ENCODE measurements at places on chromosomes 7 and 10.

GRCh38 chr7:149796287-149796860 is 23.0 kb upstream of the ZNF467 start:
- DNase-seq = no peak

DNA sequence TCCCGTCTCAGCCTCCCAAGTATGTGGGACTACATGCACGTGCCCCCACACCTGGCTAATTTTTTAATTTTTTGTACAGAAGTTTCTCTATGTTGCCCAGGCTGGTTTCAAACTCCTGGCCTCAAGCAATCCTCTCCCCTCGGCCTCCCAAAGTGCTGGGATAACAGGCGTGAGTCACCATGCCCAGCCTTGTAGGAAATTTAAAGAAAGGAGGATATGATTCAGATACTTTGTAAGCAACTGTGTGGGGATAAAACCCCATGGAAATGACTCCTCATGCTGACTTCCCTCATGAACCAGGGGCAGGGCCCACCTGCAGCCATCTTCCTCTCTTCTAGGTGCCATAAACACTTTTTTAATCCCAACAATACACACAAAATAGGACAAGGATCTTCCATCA is 50.2 kb downstream of the APBB1IP start:
- DNase-seq = no peak

DNA sequence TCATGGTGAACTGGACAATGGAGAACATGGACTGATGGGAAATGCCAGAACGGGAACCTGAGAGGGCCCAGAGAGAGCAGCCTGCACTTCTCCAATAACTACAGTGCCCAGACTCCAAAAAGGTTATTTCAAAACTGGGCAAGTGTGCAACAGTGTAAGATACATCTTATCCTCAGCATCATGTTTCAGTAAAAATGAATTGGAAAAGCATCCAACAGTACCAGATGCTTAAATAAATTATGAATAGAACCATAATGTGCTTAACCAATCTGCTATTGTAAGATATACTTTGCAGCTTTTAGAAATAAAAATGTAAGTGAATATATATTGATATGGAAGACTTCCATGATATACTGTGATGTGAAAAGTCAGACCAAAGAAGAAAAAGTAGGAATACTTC is 303.3 kb downstream of the GRID1 start:
- no peak for DNase-seq

DNA sequence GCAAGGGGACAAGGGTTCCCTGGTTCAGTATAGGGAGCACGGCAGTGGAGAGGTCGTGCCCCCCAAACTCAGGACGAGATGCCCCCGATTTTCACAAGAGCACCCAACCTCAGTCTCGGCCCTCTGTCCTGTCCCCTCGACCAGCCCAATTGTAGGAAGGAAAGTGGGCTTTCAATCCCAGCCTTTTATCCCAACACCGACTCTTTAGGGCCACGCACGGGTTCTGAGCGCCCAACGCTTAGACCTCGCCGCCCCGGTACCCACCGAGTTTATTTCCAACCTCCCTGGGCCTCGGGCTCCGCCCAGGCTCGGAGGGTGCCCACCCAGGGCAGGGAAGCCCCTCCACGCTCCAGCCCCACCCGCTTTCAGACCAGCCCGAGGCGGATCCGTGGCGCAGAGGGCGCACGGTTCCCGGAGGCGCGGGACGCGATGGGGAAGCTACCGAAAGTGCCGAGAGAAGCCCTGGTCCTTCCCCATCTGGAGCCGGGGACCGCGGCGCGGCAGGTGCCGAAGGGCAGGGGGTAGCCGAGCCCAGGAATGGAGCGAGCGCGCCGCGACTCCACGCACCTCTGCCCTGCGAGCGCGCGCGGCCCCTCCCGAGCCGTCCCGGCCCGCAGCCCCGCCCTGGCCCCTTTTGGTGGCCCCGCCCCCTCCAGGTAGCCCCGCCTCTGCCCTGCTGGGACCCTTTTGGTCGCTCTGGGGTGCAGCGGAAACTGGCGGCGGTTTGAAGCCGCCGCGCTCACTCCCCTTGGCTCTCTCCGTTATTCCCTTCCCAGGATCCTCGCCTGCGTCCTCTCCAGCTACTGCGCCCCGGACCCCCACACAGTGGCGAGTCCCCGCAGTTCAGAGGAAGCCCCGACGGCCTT is 20.4 kb downstream of the GRID2IP start:
- DNase-seq = peak; percentile 65

GRCh38 chr10:4721999-4722753 is 103.8 kb upstream of the AKR1E2 start:
- DNase-seq = no peak

DNA sequence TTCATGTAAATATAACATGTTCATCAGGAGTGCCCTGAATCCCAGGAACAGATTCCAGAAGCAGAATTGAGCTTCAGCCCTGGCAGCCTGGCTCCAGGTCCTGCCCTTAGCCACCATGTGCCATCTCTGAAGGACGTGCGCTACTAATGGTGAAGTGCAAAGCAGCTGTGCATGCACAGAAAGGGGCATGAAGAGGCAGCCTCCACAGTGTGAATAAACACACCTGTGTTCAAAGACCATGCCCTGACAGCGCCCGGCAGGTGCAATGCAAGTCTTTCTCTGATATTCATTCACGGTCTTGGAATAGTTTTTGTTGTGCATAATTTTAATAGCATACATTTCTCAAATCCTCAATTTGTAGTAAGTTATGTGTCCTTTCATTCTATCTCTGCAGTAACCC is 250.4 kb upstream of the TCERG1L start:
- no peak for DNase-seq

DNA sequence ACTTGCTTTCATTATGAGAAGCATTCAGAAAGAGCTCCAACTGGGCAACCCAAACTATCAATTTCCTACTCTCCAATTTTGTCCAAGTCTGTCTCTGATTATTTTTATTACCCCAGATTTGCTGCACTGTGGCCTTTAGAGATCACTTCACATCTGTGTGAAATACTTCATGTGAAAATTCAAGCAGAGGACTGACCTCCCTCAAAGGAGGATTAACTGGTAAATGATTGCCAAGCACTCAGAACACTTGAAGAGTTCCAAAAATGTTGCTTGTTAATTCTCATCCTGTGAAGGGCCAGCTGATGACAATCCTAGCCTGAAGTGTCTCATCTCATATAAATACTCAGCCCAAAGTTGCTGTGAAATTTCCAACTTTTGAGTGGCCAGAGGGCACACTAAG is 182.8 kb upstream of the DGKB start:
- DNase-seq = no peak

DNA sequence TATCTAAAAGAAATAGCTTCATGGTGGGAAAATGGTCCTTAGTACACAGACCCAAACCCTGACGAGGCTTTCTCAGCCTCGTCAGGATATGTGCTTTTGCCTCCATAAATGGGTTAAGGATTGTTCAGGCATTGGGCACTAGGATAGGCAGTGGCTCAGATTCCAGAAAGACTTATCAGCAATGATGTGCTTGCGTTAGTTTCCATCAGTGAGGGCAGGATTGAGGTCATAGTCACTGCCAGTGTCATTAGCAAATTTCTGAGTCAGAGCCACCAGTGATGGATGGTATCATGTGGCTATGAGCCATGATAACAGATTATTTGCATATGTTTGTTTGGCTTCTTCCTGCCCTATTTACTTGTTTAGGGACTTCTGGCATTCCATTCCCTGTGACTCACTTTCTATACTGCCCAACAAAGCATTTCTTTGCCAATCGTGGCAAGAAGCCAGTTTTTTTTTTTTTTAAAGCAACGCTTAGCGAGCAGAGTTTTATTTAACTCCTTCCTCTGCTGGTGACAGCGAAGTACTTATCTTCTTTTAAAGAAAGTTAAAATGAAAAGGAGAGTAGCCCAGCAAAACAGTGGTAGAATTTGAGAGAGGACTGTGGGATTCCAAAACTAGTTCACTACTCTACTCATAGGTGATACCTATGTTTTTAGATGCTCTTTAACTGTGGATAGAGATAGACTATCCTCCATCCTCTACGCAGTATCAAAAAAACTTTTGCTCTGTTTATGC is 44.4 kb downstream of the MYPN start:
- no peak for DNase-seq

DNA sequence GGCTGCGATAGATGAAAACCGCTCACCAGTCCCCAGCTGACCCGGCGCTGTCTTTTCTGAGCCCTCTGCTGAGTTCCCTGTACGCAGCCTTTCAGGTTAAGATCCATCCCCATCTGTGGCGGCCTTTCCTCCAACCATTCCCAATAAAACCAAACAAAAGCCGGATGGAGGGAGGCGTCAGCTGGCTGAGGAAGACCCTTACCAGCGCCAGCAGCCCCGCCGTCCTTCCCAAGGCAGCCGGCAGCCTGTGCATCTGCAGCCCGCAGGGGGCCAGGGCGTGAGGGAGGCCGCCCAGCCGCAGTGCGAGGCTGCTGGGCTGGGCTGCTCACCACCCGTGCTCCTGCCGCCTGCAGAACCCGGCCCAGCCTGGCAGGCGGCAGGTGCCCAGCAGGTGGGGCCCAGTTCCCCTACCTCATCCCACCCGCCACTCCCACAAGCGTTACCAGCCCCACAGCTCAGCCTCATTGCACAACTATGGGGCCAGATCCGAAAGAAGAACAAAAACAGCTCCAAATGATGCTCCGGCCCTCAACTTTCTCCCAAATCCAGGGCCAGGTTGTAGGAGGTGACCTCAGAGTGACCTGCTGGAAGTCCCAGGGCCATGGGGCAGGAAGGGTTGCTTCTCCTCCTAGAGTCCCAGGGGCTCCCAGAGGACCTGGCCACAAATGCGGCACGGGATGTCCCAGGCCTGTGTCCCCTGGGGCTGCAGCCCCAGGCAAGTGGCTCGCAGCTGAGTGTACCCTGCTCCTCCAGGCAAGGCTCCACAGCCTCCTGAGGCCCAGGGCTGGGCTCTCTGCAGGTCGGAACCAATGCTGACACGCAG is 23.8 kb downstream of the PAPOLB start:
- DNase-seq = no peak

DNA sequence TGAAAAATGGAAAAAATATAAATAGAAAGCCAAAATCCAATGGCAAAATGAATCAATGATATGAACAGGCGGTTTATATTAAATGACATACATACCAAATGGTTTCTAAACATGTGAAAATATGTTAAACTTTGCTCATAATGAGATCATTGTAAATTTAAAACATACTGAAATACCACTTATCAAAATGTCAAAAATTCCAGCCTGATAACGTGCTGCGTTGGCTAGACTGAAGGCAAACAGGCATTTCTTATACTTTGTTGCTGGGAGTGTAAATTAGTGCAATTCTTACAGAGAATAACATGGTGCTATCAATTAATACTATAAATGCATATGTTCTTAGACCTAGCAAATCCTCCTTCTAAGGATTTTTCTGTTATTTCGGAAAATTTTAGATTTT is 225.8 kb upstream of the FAM3C start:
- DNase-seq = no peak

DNA sequence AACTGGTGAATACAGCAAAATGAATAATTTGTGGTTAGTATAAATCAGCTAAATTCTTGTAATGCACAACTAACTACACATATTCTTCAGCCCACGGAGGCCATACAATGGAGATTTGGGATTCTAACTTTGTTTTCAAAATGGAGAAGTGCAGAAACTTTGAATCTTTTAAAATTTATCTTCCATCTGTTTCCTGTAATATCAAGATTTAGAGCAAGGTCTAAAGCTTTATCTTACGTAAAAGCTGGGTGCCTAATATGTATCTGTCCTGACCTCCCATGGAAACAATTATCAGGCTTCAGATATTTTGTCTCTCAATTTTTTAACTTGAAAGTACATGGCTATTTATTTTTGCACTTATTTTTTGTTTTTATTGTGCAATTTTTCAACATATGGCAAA is 5.0 kb upstream of the AHR start:
- DNase-seq = no peak

DNA sequence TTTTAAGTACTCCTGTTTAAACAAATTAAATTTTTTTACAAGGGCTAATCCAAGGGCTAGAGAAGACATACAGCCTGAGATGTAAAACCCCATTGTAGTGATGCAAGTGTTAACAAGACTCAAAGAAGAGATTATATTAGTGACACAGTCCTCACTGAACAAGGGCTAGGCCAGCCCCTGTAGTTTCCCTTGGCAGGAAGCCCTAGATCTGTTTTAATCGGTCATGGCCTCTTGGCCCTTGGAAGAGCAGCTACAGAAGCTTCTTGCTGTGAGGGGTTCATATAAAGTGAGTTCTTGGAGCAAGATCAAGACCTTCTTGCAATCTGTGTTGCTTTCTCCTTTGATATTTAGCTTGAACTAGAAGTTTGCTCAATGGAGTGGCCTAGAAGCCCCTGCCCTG is 1339.4 kb downstream of the XPNPEP1 start:
- DNase-seq = no peak

GRCh38 chr10:79127151-79127961 is 58.6 kb downstream of the ZMIZ1 start:
- DNase-seq = no peak

GRCh38 chr7:158043551-158044481 is 543.8 kb downstream of the PTPRN2 start:
- no peak for DNase-seq

GRCh38 chr10:126759531-126759930 is 89.0 kb upstream of the C10orf90 start:
- DNase-seq = no peak

- DNase-seq = no peak
Observed at GRCh38 chr7:15798081-15798480, 111.6 kb upstream of the MEOX2 start.

DNA sequence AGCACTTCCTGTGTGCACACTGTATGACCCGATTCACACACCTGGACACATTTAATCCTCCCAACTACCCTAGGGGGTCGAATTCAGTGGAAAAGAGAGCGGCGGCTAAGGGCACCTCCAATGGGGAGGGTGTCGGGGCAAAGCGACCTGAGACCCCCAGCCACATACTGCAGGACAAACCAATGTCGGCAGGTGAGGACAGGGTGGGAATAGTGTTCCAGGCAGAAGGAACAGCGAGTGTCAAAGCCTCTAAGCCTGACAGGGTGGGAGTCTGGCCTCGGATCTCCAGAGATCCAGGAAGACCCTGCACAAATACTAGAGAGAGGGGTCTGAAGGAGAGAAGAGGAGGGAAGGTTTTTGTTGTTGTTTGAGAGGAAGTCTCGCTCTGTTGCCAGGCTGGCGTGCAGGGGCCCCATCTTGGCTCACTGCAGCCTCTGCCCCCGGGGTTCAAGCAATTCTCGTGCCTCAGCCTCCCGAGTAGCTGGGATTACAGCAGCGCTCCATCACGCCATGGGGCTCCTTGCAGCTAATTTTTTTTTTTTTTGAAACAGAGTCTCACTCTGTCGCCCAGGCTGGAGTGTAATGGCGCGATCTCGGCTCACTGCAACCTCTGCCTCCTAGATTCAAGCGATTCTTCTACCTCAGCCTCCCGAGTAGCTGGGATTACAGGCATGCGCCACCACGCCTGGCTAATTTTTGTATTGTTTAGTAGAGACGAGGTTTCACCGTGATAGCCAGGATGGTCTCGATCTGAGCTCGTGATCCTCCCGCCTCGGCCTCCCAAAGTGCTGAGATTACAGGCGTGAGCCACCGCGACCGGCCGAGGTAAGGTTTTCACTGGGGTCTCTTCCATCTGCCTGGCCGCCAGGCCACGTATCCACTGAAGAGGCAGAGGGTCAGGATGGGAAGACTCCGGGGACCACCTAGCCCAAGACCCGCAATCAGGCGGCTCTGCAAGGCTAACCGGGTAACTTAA is 1.2 kb upstream of the ARPC1B start:
- no peak for DNase-seq

GRCh38 chr10:8444630-8445029 is 390.1 kb downstream of the GATA3 start:
- DNase-seq = peak; percentile 10

- DNase-seq = no peak
Observed at GRCh38 chr7:27302590-27302989, 60.0 kb downstream of the EVX1 start.

- no peak for DNase-seq
Observed at GRCh38 chr10:71763352-71764127, 9.8 kb downstream of the VSIR start.

- DNase-seq = no peak
Observed at GRCh38 chr10:13315361-13315760, 15.5 kb upstream of the PHYH start.

Data from stimulated activated CD8-positive, alpha-beta memory T cell treated with anti-CD3 and anti-CD28 coated beads, Interleukin-7, amount 100 ng/mL, for 4 hours (primary cell).